ENCODE measurements at places on chromosomes 6 and 20.
A peak's percentile ranks its signal among the peaks of the same experiment; 100 is the strongest.

GRCh38 chr6:149236589-149236988 is 80.9 kb upstream of the TAB2 start:
- DNase-seq = peak; percentile 52

- no peak for DNase-seq
Measured at GRCh38 chr20:17663486-17663885, 18.6 kb downstream of the RRBP1 start.

DNA sequence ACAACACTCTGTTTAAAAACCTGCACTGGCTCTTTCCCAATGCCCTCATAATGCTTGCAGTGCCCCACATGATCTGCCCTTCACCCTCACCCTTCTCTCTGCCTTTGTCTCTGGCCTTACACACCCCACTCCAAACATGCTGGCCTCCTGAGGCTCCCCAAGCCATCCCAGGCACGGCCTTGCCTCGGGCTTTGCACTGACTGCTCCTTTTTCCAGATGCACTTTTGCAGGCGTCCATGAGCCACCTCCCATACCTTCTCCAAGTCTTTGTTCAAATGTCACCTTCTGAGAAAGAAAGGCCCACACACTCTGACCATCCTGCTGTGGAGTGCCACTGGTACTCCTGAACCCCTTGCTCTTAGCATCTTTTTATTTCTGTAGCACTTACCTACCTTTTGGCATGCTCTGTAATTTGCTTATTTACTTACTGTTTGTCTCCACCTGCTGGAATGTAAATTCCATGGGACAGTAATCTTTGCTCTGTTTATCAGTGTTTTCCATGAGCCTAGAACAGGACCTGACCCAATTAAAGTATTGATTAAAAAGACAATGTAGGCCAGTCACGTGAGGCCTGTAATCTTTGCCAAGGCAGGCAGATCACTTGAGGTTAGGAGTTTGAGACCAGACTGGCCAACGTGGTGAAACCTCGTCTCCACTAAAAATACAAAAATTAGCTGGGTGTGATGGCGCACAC is 30.7 kb downstream of the GFRA4 start:
- DNase-seq = no peak

GRCh38 chr6:111339294-111339693 is 143.7 kb downstream of the REV3L start:
- no peak for DNase-seq

DNA sequence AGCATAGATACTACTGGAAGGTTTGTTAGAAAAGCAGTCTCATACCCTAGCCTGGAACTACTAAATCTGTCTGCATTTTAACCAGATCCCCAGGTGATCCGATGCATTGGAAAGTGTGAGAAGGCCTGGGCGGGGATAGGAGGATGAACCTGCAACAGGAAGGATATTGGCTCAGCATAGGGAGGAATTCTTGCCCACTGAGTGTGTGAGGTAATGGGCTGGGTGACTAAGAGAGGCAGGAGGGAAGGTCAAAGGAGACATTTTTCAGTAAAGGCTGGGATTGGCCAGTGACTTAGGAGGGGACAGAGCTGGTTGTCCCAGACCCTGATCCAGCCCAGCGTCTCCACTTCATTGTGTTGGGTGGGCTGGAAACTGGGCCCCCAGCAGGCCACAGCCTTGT is 191.0 kb upstream of the LRFN2 start:
- DNase-seq = no peak
